ENCODE measurements at places on chromosomes 6 and 20.

- no peak for DNase-seq
Measured at GRCh38 chr20:41769592-41770018, 151.4 kb upstream of the CHD6 start.

- DNase-seq: peak; percentile 68
Measured at GRCh38 chr6:133705066-133705465, 183.8 kb upstream of the TCF21 start.

- DNase-seq: no peak
Measured at GRCh38 chr20:50067018-50067417, 45.9 kb downstream of the UBE2V1 start.

- DNase-seq: no peak
Measured at GRCh38 chr20:2692886-2693285, 306 bp downstream of the EBF4 start.

GRCh38 chr6:10373642-10374359 is 41.1 kb downstream of the TFAP2A start:
- DNase-seq: peak; percentile 50

DNA sequence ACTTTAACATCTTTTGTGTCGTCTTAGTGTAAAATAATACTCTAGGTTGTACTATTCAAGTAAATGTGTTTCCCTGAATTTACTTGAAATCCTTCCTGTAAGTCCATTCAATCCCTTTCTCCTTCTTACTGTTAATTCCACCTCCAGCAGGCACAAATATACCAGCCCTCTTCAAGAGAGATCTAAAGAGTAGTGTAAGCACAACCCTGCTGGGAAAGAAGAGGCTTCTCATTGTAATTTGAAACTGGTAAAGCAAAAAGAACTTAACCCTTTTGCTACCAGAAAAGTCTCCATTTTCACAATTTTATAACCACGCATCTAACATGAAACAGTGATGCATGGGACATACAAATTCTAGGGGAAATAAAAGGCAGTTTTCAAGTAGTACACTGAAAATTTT is at the start of gene BMP5:
TSS of gene BMP5 (minus strand) at position 191 of the 400 bp plus-strand sequence. CDS start 725 bp downstream, outside the sequence.
- DNase-seq: no peak

All from GM03348 (cell line).